Left kidney (tissue), 8 donors: ENCODE measurements at places on chromosomes 13 and 19.

- DNase-seq, result no peak
These were observed 455.2 kb upstream of the ZNF507 start for GRCh38 chr19:31890230-31890629.

DNA sequence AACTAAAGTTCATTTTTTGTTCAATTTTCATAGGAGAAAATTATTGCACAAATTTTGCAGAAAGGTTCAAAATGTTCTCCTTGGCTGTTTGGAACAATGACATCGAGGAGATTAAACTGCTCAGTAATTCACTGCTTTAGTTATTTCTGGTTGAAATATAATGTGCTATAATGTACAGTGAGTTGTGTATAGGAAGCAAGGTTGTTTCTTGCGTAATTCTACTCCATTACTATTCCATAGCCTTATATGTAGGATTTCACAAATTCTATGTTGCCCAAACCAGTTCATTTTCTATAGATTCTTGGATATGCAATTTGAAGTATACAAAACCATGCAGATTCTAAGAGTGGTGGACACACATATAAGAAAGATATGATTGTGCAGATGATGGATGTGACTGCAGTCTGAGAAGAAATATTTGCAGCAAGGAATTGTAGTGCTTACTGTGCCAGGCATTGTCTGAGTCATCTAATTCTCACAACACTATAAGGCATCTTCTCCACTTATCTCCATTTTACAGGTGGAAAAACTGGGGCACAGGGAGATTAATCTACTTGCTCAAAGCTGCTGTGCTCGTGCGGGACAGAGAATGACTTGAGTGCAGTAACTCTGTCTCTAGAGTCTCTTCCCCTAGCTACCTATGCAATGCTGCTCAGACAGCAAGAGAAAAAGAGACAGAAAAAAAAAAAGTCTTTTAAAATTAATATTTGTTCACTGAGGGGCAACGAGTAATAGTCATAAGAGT, 515.5 kb downstream of the MYO16 start:
- DNase-seq, result no peak

GRCh38 chr19:53882391-53883050, 524 bp downstream of the PRKCG start:
- DNase-seq, result no peak

- no peak for DNase-seq
These were observed 8.1 kb upstream of the CCNP start for GRCh38 chr19:40234429-40235237.

DNA sequence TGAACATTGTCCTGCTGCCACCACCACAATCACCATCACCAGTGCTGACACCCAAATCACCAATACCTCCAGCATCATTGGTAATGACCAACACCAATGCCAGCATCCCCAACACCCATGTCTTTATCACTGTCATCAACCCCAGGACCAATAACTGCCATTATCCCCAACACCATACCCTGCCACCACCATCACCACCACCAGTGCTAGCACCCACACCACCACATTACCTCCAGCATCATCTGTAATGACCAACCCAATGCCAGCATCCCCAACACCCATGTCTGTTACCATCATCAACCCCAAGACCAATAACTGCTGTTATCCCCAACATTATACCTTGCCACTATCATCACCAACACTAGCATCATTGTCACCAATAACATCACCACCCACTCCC, 2.6 kb downstream of the LGI4 start:
- DNase-seq, result no peak
